ENCODE measurements at places on chromosomes 16 and 17. TPM values are rescaled to one million over a fixed set of nuclear protein-coding genes. Genes with fewer than 3 reads are reported as not detected.
A peak's percentile ranks its signal among the peaks of the same experiment; 100 is the strongest.

DNA sequence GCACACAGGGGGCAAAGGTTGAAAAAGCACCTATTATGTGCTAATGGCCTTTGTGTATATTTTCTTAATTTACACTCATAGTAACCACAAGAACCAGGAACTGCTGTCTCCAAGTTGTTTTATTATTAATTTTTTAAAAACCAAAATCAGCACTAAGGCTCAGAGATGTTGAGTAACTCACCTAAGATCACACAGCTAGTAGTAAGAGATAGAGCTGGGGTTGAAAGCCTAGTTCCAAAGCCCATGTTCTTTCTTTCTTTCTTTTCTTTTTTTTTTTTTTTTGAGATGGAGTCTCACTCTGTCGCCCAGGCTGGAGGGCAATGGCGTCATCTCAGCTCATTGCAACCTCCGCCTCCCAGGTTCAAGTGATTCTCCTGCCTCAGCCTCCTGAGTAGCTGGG is 75.3 kb downstream of the SDK2 start:
- no peak overlapping the region for H3K27ac ChIP-seq
- no peaks in the 10 kb centered on the region for H3K4me1 ChIP-seq
- no peaks in the 10 kb centered on the region for H3K36me3 ChIP-seq
- H3K4me3 ChIP-seq: no peak overlapping the region
- H3K27me3 ChIP-seq: no peaks in the 10 kb centered on the region
- DNase-seq: no peak

DNA sequence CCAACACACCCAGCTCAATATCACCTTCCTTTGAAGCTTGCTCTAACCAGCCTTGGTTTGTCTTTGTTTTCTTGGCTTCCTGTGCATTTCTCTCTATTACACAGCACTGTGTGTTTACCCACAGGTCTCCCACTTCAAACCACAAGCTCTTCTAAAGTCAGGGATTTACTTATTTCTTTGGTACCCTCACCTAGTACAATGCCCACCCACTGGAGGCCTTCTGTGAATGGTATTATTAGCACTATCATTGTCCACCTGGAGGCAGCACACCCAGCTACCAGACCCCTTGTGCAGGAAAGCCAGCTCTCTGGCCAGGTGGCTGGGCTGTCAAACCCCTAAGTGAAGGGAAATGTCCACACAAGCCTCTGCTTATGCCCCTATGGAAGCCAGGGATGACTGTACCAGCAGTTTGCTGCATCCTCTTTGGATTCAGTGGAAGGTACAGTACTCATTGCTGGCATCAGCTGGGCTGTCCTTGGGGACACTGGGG is 9.4 kb upstream of the TOP2A start:
- H3K27me3 ChIP-seq: no peaks in the 10 kb centered on the region
- peak; percentile 6 for DNase-seq
- no peaks in the 10 kb centered on the region for H3K36me3 ChIP-seq
- H3K4me3 ChIP-seq: no peak overlapping the region

GRCh38 chr17:29331708-29332085 is 37.7 kb upstream of the NUFIP2 start:
- H3K4me1 ChIP-seq: no peaks in the 10 kb centered on the region
- H3K4me3 ChIP-seq: no peak overlapping the region
- no peak overlapping the region for H3K27ac ChIP-seq
- no peak for DNase-seq
- H3K36me3 ChIP-seq: no peaks in the 10 kb centered on the region
- H3K27me3 ChIP-seq: no peaks in the 10 kb centered on the region

- H3K4me1 ChIP-seq: no peaks in the 10 kb centered on the region
- no peaks in the 10 kb centered on the region for H3K36me3 ChIP-seq
- no peaks in the 10 kb centered on the region for H3K27me3 ChIP-seq
Measured at GRCh38 chr16:86556576-86556975, 1.5 kb upstream of the MTHFSD start.

DNA sequence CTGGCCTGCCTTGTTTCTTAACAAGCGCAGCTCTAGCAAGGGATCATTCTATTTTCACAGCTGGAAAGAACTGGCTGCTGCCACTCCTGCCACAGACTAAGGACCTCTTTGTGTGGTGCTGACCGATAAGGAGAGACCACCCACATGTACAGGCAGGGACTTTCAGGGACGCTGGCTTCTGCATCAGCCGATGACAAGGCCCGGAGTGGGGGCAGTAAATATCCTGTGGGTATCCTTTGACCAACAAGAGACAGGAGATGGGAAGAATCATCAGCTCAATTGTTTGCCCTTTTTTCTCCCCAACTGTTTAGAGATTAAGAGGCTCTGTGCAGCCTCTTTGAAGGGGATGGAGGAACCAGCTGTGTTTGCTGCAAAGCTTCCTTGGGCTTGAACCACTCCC is 9.2 kb upstream of the ITPRIPL2 start:
- H3K4me3 ChIP-seq: no peak overlapping the region
- H3K4me1 ChIP-seq: no peaks in the 10 kb centered on the region
- H3K27me3 ChIP-seq: no peaks in the 10 kb centered on the region
- DNase-seq: no peak
- H3K36me3 ChIP-seq: no peaks in the 10 kb centered on the region

- no peaks in the 10 kb centered on the region for H3K27me3 ChIP-seq
- no peaks in the 10 kb centered on the region for H3K4me1 ChIP-seq
- no peak overlapping the region for H3K4me3 ChIP-seq
- no peaks in the 10 kb centered on the region for H3K36me3 ChIP-seq
- H3K27ac ChIP-seq: no peak overlapping the region
Measured at GRCh38 chr16:86601356-86601755, 23.0 kb downstream of the FOXL1 start.

DNA sequence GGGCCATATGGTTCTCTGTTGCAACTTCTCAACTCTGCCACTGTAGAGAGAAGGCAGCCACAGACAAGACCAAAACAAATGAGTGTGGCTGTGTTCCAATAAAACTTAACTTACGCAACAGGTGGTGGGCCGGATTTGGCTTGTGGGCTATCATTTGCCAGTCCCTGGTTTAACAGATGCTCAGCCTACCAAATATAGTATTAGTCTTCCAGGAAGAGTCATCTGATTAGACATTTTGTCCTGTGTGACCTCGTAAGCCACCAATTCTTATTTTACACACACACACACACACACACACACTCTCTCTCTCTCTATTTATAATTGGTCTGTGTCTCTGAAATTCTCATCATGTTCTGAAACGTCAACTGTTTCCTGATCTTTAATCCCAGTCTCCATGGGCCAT is 245.9 kb downstream of the XYLT1 start:
- H3K4me3 ChIP-seq: no peak overlapping the region
- peak overlapping the region; percentile 77 for H3K27ac ChIP-seq
- no peaks in the 10 kb centered on the region for H3K27me3 ChIP-seq
- H3K4me1 ChIP-seq: peaks cover 4% of the 10 kb centered on the region

Gene C1QBP
- total RNA-seq: 98.4 TPM

Gene GPR179
- not detected for total RNA-seq

Gene FMNL1
- 2.8 TPM for total RNA-seq

Data from uterus (tissue), 4 donors.